ENCODE measurements at places on chromosomes 12 and 14.

- peak; percentile 72 for DNase-seq
These were observed 25.0 kb upstream of the HSPB8 start for GRCh38 chr12:119153477-119154434.

DNA sequence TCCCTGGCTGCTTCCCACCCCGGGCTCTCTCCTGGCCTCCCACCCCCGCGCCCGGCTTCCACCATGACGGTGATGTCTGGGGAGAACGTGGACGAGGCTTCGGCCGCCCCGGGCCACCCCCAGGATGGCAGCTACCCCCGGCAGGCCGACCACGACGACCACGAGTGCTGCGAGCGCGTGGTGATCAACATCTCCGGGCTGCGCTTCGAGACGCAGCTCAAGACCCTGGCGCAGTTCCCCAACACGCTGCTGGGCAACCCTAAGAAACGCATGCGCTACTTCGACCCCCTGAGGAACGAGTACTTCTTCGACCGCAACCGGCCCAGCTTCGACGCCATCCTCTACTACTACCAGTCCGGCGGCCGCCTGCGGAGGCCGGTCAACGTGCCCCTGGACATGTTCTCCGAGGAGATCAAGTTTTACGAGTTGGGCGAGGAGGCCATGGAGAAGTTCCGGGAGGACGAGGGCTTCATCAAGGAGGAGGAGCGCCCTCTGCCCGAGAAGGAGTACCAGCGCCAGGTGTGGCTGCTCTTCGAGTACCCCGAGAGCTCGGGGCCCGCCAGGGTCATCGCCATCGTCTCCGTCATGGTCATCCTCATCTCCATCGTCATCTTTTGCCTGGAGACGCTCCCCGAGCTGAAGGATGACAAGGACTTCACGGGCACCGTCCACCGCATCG is 1.8 kb downstream of the KCNA1 start:
- no peak for DNase-seq

DNA sequence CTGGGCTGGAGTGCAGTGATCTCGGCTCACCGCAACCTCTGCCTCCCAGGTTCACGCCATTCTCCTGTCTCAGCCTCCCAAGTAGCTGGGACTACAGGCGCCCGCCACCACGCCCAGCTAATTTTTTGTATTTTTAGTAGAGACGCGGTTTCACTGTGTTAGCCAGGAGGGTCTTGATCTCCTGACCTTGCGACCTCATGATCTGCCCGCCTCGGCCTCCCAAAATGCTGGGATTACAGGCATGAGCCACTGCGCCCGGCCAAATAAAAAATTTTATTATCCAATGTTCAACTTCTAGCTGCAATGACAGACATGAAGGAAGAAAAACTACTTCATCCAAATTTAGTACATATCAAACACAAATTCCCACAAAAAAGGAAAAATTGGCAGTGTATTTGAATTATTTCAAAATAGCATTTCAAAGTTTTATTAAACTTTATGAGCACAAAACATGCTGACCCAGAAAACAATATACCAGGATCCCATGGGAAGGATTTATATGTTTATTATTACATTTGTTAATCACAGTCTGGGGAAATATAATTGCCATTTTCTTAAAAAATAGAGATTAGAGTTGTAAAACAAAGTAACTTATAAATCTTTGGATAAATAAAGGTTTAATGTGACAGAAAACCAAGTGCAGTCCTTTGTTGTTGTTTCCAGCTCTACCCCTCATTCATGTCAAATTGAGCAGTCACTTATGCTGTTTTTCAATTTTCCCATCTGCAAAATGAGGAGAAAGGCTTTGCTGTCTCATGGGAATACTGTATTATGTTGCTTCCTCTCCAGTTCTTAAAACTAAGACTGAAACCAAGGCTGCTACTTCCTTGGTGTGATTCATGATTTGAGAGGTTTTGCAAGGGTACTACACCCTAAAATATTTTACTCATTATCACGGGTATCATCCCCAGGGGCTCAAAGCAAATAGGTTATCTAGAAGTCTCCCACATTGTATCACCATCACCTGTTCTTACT is 155.2 kb upstream of the AVPR1A start:
- DNase-seq = no peak

DNA sequence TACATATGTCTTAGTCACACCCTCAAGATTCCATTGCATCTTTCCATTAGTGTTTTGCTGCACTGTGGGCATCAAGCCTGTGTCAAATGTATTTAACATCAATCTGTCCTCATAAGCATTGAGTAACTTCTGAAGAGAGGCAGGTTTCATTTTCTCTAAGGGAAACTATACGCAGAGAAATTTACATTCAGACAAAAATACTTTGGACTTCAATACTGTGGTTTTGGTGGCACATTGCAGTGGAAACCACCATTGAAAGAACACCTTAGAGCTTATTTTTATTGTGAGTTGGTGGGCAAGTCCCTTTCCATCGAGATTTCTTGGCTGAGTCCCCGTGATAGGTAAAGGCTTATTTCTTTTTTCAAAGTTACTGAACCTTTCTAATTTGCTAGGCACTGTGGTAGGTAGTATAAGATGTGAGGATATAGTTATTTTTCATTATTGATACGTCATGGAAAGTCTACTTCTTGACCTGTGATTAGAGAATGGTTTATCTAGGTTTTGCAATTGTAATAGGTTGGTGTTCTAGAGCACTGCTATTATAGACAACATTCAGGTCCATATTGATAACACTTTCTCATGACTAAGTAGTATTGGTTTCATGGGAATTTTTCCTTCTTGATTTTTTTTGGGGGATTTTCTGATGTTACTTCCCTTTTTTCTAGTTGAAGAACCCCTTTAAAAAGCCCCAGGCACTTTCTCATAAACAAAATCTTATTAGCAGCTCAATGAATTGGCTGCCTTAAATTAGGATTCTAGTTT is 81.9 kb downstream of the CFAP54 start:
- DNase-seq = no peak

- no peak for DNase-seq
These were observed 24.5 kb downstream of the HRK start for GRCh38 chr12:116856729-116857128.

DNA sequence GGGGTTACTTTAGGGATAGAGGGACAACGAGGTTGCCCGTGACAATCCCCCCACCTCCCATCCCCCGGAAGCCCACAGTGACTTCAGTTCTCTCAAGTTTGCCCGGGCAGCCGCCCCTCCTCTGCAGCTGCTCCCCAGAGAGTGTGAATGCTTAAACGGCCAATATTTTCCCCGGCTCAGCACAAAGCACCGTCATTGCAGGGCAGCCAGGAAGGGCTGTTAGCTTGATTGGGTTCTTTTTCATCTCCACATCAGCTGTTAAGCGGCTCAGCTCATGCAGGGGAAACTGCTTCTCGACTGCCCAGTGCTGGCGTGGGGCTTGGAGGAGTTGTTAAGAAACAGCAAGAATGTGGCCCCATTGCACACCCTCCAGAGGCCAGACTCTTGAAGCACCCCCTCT is 120.5 kb upstream of the NCOR2 start:
- no peak for DNase-seq

DNA sequence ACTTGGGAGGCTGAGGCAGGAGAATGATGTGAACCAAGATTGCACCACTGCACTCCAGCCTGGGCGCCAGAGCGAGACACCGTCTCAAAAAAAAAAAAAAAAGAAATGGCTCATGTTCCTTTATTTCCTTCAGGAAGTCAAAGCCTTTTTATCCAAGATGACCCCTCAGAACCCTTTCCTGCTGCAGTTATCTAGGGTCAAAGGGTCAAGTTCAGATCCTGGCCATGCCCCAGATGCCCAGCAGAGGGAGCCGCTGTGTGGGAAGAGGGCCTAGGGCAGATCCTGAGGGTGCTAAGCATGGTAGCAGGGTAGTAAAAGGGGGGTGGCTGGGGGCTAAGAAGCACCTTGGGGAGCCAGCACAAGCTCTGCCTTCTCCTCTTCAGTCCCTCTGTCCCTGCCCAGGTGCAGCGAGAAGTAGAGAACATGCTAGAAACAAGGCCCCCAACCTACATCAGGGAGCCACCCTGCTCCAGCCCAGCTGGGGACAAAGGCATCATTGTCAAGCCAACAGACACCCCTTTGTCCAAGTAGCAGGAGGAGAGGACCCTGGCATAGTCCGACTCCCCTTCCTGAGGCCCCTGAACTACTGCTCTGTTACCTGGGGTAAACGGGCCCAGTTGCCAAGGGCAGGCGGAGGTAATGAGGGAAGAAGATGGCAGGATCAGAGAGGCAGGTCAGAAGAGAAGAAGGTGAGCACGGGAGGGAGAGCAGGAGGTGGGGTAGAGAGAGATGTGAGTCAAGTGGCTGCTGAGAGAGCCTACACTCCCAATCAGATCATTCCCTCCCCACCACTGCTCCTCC is 6.5 kb downstream of the NFE2 start:
- DNase-seq = peak; percentile 77

DNA sequence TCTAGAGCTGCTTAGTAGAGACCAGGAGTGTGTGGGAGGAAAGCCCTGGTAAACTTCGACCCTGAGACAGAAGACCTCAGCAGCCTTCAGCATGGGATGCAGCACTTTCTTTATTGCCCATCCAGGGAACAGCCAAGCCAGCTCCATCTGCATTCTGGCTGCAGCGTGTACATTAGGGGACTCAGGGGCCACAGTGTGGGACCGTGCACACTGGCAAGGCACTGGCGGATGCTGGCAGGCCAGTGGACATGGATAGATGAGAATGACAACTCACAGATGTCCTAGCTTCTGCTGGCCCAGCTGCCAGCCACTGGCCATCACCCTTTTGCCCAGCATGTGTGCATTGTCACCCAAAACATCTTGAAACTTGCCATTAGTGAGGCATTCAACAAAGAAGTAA is 12.5 kb downstream of the PLD4 start:
- DNase-seq = no peak

DNA sequence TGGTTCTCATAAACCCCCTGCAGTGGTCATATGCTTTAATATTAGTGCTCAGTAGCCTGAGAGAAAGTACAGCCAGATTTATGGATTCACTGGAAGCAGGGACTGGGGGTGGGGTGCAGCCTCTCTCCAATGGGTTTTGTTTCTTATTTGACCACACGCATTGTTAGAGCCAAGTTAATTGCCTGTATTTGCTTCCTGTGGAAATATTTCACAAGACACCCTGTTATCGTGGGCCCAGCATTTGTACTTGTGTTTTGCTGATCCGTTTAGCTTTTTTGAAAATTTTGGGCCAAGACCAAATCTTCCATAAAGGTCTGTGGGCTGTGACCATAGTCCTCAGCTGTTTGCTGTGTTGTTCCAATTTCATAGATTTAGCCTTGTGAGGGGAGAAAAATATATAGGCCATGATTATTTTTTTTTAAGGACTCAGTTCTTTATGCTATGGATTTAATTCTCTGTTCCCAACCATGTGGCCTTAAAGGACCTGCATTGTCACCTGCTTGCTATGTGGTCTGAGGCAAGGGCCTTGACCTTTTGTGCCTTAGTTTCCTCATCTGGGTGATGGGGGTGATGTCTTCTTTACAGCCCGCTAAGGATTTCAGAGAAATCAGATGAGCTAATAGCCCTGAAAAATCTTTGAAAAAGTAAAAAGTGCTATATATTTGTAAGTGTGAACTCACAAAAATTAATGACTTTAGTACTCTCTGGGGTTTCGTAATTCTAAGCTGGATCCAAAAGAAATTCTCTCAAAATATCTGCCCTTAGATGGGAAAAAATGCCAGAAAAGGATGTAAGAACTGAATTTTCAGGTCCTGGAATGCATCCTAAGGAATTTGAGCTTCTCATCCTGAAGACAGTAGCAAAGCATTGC is 370.2 kb downstream of the DPF3 start:
- DNase-seq = no peak
